ENCODE measurements at places on chromosomes 16 and 17. TPM values are rescaled to one million over a fixed set of nuclear protein-coding genes. Genes with fewer than 3 reads are reported as not detected.

The CDK5R1 gene
- 22.5 TPM for total RNA-seq

The CHP2 gene
- not detected for total RNA-seq

The COG8 gene
- 38.3 TPM for total RNA-seq

- no peak for DNase-seq
Measured at GRCh38 chr16:68999114-68999513, 106.3 kb upstream of the HAS3 start.

DNA sequence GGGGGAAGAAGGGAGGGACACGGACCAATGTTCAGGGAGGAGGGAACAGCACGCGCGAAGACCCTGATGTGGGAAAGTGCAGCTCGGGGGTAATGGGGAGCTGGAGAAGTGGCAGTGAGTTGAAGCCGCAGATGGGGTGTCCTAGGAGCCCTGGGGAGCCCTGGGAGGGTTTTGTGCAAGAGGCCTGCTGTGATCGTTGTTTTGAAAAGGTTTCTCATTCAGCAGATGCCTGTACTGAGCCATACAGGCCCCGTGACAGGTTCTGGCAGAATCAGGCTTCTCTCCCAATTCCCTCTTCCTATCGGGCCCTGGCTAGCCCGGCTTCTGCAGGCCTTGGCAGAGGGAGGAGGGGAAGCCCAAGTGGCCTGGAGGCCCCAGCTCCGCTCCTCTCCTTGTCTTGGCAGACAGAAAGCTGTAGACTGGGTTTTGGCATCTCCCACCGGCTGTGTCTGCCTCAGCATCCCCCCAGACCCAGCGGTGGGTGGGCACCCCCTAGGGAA is 38.4 kb upstream of the EMP2 start:
- DNase-seq: no peak

- no peak for DNase-seq
Measured at GRCh38 chr16:66703406-66704215, 7.1 kb upstream of the CMTM4 start.

DNA sequence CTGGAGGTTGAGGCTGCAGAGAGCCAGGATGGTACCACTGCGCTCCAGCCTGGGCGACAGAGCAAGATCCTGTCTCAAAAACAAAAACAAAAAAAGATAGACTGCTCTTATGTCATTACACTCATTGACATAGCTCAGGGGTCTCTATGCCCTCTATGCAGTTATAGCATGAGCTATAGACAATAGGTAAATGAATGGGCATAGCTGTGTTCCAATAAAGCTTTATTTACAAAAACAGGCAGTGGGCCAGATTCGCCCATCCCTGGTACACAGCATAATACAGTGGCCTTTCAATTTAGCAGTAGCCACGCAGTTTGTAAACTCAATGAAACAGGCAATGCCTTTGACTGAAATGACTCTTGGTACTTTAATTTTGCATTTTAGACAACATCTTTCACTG is 51.5 kb downstream of the XYLT1 start:
- no peak for DNase-seq

DNA sequence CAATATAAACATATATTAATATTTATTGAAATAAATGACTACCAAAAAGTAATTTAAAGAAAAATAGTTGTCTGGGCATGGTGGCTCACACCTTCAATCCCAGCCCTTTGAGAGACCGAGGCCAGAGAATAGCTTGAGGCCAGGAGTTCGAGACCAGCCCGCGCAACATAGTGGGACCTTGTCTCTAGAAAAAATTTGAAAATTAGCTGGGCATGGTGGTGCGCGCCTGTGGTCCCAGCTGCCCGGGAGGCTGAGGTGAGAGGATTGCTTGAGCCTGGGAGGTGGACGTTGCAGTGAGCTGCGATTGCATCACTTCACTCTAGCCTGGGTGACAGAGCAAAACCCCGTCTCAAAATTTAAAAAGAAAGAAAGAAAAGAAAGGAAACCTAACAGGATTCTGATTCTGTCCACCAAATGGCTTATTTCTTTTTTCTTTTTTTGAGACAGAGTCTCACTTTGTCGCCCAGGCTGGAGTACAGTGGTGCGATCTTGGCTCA is 3.4 kb upstream of the BPTF start:
- no peak for DNase-seq

Measured in activated T-cell treated with anti-CD3 and anti-CD28 coated beads, Interleukin-2, amount 50 U/mL, for 72 hours (primary cell).